ENCODE measurements at places on chromosomes 2 and 18.

- no peak for DNase-seq
These were observed 123.0 kb upstream of the SLC39A10 start for GRCh38 chr2:195533771-195534642.

DNA sequence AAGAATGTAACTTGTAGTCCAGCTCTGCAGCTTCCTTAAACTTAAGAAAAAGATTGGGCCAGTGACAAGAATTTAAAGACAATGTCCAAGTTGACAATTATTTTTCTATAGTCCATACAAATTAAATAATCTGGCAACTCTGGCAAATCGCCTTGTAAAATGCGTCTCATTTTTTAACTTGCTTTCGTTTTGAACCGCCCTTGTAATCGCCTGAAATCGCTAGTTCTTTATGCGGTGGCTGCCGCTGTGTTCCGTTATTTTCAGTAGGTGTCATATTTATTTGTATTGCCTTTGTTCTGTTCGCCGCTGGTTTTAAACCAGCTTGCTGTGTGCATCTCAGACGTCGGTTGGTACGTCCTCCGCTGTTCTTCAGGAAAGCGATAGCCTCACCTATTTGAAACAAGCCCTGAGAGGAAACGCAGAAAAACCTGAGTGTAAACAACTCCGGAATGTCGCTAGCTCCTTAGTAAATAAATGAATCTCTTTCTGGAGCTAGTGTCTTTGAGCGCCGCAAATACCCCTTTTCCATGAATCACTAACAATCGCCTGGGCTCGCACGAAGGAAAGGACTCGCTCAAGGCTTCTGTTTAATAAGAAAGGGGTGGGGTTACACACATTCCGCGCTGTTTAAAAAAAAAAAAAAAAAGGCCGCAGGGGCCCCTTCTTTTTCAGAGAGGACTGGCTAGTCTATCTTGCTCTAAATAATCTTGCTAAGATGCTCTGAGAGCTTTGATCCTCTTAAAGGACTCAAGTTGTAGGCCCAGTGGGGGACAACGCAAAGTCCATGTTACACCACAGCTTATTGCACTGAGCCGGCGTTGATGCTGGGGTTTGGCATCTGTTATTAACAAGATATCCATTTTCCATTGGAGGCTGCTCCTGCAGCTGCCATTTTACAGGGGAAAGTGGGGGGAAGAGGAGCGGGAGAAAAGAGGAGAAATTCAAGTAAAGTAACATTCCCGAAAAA, 3.0 kb downstream of the HOXD8 start:
- DNase-seq, result no peak

DNA sequence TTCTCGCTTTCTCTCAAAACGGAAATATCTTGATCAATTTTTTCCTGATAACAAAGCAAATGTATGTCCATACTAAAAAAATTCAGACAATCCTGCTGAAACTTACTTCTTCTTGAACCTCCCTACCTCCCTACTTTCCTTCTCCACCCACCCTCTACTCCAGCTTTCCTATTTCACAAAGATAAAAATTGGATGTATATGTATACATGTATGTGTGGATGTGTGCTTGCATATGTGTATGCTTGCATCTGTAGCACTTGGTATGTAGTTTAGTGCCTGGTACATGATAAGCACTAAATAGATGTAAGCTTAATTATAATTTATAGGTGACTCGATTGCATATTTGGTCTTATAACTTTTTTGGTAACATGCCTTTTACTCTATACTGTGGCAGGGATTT, 167.5 kb upstream of the ITGA4 start:
- DNase-seq, result no peak

DNA sequence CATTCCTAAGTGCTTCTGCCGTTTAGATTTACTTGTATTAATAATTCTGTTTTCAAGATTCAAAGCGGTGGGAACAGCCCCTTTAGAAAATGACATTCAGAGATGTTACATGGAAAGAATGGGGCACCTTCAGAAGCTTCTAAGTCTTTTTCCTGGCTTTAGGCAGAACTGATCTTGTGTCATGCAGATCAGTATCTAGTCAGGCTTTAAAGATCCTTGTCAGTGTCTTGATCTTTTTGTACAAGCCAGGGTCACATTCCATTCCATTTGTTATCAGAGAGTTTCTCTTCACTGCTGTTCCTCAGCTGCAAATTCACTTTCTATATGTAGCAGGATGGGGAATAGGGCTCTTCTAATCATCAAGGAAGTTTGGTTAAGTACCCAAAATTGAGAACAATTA, 275.3 kb downstream of the DCC start:
- DNase-seq, result no peak

DNA sequence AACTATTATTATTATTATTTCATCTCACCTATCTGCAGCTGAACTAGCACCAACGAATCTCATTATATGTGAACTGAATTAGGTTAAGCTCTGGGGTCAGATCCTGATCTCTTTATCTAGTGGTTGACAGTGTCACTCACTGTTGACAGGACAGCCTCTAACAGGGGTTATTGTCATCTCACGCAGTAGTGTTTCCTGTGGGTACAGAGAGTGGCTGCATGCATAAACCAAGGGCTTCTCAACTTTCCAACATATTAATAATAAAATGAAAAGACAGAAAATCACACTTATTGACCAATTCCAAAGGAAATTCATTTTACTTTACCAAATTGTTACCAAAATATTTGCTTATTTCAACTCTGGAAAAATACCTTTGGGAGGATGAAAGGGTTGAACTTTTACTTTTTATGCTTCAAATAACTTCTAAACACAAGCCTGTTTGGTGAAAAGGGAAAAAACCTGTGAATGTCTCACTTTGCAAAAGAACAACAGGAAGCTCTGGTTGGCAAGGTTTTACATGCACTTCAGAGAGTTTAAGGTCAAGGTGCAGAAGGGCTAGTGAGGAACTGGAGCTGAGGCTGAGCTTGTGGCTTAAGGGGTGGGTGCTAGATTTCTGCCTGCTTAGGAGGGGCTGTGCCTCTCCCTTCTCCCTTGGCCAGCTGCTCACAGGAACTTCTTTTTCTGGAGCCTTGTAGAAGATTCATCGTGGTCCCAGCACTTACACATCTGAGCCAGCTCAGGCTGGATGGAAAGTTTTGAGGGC, 72.6 kb downstream of the CTAGE1 start:
- DNase-seq, result no peak

DNA sequence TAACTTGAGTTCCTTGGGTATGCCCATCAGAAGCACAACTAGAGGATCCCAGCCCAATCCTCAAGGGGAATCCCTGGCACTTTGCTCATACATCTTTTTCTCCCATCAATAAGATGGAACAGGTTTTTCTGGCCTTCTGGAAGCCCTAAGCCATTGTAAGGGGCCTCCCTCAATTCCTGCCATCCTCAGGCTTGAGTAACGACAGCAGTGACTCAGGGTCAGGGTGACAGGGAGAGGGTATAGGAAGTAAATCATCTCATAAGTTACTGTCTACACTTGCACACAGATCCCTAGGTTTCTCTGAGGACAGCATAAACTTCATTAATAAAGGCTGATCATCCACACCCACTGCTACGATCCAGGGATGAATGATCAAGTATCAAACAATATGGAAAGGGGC, 35.0 kb downstream of the AMER3 start:
- no peak for DNase-seq

GRCh38 chr2:100909534-100910081, 89.7 kb downstream of the NPAS2 start:
- DNase-seq, result no peak

- no peak for DNase-seq
These were observed 149.6 kb downstream of the MTCL1 start for GRCh38 chr18:8854962-8855361.

Data from Right ventricle myocardium inferior (tissue), 1 donor.